Cardiac fibroblast (primary cell): ENCODE measurements at places on chromosomes 4 and X.
A peak's percentile ranks its signal among the peaks of the same experiment; 100 is the strongest.

- peak; percentile 22 for DNase-seq
Observed at GRCh38 chr4:157075811-157076577, at the start of gene GLRB. Gene GLRB, plus strand, starts transcription at chr4:157076150. Its CDS starts 1,875 bp downstream, at chr4:157078025.

DNA sequence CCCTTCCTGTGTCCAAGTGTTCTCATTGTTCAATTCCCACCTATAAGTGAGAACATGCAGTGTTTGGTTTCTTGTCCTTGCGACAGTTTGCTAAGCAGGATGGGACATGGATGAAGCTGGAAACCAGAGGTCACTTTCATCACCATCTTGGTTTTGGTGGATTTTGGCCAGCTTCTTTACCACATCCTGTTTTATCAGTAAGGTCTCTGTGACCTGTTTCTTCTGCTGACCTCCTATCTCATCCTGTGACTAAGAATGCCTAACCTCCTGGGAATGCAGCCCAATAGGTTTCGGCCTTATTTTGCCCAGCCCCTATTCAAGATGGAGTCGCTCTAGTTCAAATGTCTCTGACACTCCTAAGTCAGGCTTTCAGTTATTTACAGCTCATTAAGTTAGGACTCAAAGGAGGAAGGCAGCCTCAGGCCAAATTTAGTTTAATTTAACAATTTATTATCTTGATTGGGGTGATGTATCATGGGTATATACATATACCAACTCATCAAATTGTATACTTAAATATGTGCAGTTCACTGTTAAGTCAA is 169.9 kb upstream of the NDP start:
- no peak for DNase-seq

GRCh38 chr4:80229128-80229527 is 31.8 kb downstream of the PRDM8 start:
- DNase-seq, result no peak

DNA sequence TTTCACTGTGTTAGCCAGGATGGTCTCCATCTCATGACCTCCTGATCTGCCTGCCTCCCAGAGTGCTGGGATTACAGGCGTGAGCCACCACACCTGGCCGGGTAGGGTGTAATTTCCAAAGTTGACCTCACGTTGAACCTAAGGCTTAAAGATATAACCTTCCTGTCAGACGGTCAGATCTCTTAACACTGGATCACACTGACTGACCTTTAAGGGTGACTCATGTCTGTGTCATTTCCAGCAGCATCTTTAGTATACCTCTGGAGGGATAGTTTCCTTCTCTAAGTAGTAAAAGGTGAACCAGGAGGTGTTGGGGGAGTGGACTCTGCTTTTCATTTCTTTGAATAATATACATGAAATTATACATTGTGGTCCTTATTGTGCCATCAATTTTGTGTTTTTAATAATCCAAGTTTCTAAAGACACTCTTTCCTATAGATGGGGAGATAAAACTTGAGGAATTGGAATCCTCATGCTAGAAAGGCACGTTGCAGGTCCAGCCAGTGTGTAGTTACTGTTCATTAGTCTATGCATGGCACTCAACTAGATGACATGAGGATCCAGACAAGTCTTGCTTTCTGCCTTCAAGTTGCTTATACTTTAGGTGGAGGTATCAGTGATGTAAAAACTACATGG is 45.7 kb downstream of the ARHGAP10 start:
- no peak for DNase-seq

- no peak for DNase-seq
Observed at GRCh38 chr4:110619463-110620247, 3.2 kb downstream of the PITX2 start.

- DNase-seq, result no peak
Observed at GRCh38 chr4:101724093-101724492, 66.4 kb upstream of the BANK1 start.

- DNase-seq, result no peak
Observed at GRCh38 chr4:113209153-113209552, 159.7 kb downstream of the ANK2 start.

DNA sequence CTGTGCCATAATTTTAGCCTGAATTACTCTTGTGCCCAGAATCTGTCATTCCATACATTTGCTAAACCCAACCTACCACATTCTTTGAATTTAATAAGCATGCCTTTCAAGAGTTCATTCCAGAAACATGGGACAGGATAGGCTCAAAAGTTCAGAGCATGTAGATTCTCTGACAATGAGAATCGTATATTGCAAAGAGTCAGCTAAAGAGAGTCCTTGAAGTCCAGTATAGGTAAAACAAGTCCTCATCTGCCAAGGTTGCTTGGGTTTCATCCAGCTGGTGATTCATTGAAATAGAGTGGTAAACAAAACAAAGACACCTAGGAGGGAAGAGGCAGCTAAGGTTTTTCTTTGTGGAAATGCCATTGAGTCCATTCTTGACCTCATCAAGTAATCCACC is 249.3 kb upstream of the DIPK2B start:
- DNase-seq, result peak; percentile 8
